ENCODE measurements at places on chromosomes 6 and 20.

- DNase-seq: peak; percentile 60
Observed at GRCh38 chr6:169997930-169998218, 246.5 kb downstream of the ERMARD start.

DNA sequence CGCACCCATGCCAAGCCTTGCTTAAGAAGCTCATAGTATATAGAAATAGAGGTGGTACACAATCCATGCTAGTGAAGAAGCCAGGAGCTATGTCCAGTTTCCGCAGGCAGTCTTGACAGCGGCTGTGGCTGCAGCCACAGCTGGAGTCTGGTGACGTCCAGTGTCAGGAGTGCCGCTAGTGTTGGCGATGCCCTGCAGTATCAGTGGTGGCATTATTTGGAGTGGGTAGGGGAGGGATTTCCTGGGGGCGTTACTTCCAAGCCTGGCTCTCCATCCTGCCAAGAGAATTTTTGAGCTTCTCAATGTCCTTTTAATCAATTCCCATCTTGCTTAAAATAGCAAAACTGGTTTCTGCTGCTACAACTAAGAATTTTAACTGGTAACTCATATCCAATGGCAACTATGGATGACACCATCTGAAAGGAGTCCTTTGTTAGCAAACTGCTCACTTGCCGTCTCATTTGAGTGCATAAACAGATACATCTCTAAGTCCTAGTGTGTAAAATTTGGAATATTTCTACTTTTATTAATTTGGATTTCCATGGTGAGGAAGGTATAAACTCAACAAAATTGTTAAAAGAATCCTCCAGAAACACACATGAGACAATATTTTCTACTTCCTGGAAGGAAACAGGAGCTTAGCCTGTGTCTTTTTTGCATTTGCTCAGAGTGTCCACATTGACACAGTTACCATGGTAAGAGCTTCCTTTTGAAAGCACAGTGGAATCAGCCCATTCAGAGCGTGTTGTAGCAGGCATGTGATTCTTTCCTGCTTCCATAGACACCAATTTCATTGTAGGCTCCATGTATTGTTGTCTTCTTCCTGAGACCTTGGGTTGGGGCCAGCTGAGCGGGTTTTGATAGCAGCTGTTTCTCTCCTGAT is 44.6 kb upstream of the PXDC1 start:
- DNase-seq: no peak

GRCh38 chr6:137291441-137291840 is 72.3 kb upstream of the IFNGR1 start:
- DNase-seq: peak; percentile 35

DNA sequence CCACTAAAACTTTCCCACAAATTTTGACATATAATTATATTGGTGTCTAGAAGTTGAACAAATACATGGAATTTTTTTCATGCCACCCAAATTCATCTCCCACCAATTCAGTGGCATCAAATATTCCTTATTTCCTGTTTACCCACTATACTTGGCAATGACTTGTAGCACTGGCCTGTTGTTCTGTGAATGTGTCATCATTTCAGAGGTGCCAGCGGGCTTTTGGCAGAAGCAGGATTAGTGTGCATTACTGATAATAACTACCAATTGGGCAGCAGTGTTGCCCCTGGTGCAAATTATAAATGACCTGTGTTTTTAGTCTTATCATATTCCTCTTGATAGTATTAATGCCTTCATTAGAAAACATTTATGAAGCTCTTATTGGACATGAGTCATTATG is 121.3 kb downstream of the TFAP2B start:
- no peak for DNase-seq

- no peak for DNase-seq
Observed at GRCh38 chr6:130625825-130626527, 201.2 kb upstream of the SMLR1 start.

DNA sequence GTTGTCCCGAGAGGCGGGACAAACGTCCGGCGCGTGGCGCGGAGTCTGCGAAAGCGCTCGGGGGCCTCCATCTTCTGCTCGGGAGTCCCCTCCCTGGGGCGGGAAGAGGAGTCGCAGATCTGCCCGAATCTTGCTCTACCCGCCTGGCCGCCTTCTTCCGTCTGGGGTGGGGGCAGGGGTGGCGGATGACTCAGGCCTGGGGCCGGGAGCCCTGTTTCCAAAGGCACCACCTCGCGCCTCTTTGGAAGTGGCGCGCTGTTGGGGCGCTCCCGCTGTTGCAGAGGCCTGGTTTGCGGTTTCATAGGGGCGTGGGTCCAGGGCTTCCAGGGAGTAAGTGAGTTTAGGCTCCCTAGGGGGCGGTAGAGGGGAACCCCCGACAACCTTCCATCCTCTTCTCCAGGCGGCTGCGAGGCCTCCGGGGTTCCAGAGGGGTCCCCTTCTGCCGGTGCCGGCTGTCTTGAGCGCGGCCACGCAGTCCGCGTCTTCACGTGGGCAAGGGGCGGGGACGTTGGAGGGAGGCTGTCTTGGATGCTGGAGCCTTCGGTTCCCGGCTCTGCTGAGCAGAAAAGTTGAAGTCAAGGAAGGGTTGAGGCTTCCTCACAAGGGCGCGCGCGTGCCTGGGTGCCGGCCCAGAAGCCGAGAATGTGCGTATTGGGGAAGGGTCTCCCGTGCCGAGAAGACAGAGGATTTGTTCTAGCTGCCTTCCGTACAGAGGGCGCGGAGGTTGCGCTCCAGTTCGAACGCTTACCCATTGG is 2.6 kb upstream of the TFAP2C start:
- no peak for DNase-seq

DNA sequence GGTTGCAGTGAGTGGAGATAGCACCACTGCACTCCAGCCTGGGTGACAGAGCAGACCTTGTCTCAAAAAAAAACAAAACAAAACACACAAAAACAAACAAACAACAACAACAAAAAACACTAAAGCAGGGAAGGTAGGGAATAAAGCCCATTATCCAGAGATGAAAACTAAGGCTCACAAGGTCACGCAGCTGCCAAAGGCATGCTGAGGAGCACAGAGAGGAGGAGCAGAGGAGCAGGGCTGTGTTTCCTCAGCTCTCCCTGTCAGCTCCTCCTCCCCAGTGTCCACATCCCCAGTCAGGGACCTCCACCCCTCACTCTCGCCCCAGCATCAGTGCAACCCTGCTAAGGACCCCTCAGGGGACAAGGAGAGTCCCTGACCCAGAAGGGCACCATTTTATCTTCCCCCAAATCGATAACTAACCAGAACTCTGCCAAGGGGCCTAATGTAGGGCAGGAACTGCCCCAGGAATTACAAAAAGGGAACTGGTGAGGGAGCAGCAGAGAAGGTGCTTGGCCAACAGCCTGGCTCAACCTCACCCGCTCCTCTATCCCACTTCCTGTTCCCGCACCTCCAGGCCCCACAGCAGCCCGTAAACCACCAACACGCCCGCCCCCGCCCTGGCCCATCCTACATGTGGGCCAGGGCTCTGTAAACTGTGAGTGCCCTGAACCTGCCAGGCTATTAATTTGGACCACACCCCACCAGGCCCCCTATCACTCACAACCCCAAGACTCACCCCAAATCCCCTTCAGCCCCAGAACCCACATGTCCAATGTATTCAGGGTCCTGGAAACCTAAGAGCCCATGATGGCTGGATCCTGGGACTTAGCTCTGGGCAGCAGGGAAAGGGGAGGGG is 9.0 kb downstream of the TEAD3 start:
- no peak for DNase-seq

GRCh38 chr6:24600903-24601302 is 45.1 kb downstream of the KIAA0319 start:
- DNase-seq: no peak

GRCh38 chr6:27672113-27672799 is 199.4 kb upstream of the ZNF184 start:
- no peak for DNase-seq

DNA sequence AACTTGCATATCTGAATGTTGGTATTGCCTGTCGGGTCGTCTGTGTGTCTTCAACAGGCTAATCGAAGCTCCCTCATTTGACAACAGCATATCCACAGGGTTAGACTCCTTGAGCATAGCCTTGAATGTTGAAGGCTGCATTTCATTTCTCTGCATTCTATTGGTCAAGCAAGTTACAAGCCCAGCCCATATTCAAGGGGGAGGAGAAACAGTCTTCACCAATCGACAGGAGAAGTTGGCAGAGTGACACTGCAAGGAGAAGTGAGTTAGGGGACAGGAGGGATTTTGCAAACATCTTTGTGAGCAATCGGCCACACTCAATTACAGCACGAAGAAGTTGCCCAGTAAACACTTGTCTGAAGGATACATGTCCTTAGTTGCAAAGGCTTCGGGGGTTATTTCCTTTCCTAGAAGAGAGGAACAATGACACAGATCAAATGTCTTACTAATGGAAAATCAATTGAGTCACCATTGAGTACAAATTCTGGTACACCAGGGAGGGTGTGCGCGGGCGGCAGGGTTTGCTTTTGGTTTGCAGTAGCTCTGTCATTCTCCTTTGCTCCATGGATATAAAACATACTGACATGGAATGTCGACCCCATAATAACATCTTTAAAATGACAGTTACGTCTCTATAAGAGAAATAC is 60.6 kb upstream of the NT5E start:
- DNase-seq: no peak

- no peak for DNase-seq
Observed at GRCh38 chr6:153135681-153136080, 4.6 kb upstream of the RGS17 start.

DNA sequence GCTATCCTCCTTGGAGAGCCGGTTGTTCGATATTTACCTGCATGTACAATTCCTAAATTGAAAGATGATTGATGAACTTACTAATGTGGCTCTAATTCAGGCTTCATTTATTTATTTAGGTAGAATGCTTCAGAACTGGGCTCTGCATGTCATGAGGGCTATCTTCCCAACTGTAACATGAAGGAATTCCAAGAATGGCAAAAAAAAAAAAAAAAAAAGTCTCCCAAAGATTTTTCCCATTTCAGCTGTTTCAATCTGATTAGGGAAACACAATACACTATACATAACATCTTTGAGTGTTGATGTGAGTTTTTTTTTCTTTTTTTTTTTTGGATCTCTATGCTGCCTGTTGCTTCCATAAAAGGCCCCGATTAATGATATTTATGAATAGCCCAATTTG is 120.1 kb upstream of the SHLD1 start:
- no peak for DNase-seq

DNA sequence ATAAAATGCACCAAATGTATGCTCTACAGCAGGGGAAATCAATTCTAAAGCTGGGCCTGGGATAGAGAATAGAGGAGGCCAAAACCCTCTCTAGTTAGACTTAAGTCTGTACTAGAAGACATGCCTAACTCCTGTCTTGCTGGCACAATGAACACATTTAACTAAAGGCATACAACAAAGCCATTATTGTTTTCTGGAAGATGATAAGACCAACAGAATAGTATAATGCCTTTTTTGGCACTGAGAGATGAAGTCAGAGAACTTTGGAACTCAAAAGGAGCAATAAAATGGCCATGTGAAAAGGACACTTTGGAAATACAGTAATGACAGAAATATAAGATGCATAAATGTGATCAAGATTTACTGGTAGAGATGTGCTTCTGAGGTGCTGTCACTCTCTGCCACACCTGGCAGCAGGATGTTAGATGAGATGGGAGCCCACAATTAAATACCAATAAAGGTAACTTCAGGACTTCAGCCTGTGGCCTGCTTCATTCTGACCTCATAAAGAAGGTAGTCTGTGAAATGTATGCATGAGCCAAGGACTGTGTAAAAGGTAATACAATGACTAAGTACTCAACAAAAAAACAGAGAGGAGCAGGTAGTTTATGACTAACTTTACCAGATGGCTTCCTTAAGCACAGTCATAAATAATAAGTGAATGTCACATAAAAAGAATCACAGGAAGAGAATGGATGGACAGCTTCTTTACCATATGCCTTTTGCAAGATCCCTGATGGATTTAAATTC is 333.4 kb downstream of the BCKDHB start:
- DNase-seq: no peak

DNA sequence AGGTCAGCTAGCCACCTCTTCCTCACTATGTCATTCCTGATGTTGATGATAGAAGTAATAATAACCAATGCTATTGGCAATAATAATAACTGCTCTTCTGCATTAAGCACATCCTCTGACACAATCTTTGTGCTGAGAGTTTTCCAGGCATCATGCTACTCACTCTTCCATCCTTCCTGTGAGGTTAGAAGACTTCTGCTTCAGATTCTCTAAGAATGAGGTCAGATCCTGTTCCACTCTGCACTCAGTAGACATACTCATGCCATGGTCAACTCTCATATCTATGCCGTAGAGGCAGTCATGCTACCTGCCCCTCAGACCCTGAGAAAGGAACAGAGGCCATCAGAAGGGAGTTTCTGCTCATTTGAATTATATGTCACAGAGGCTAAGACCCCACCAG is 98.1 kb upstream of the TOP1 start:
- no peak for DNase-seq

GRCh38 chr6:18536591-18537055 is 149.5 kb downstream of the RNF144B start:
- DNase-seq: no peak

Data from CD4-positive, alpha-beta T cell treated with Interleukin-15 for 1 hour (primary cell).